Activated CD4-positive, alpha-beta T cell treated with anti-CD3 and anti-CD28 coated beads for 4 hours (primary cell): ENCODE measurements at places on chromosomes 6 and 20.

- DNase-seq: no peak
These were observed 6.9 kb downstream of the NOTCH4 start for GRCh38 chr6:32216998-32217397.

GRCh38 chr6:73579851-73580246 lies 59.0 kb upstream of the EEF1A1 start:
- DNase-seq: no peak

DNA sequence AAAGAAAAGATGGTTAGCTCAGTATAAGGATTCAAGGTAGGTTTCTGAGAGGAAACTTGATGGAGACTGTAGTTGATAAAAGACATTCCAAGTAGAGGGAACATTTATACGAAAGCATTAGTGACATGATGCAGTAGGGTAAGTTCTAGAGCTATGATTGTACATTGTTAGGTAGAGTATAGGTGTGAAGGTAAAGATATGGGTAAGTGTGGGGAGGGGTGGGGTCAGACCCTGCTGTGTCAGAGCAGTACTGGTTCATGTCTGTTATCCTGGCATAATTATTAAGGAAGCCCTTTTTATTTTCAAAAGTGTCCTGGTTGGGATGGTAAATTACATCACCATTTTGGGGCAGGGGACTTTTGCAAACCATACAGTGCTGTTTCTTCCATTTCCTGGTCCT lies 635.8 kb downstream of the COL12A1 start:
- no peak for DNase-seq

GRCh38 chr6:86016567-86016966 lies 373.9 kb upstream of the SYNCRIP start:
- no peak for DNase-seq

GRCh38 chr6:2632976-2633584 lies 117.6 kb downstream of the MYLK4 start:
- no peak for DNase-seq

GRCh38 chr6:121590916-121591315 lies 155.5 kb downstream of the GJA1 start:
- no peak for DNase-seq

DNA sequence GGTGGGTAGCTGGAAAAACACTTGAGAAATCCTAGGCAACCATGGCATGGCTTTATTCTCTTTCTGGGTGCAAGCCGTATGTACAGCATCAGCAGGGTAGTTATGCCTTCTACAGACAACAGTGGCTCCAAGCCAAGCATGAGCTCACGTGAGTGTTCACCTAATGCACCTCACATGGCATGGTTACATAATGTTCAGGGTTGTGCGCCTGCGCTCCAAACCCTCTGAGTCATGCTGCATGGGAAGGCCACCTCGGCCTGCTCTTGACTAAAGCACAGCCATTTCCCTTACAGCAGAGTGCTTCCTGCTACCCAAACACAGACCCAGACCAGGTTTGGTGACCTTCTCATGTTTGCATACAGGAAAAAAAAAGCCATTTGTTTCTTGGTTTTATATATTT lies 96.2 kb downstream of the VIP start:
- DNase-seq: no peak

DNA sequence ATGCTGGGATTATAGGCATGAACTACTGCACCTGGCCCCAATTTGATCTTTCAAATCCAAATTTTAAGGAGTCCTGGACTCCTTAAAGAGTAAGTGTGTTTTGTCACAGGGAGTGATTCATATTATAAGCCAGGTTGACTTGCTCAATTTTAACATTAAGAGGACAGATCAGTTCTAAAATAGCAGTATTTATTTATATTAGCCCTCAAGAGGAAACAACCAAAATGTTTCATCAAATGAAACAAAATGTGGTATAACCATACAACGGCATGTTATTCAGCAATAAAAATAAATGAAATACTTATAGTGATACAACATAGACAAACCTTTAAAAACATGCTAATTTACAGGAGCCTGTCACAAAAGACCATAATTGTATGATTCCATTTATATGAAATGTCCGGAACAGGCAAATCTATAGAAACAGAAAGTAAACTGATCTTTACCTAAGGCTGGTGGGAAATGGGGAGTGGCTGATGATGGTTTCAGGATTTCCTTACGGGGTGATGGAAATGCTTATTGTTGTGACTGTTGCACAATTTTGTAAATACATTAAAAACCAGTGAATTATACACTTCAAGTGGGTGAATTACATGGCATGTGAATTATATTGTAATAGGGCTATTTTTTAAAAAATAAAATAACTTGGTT lies 637.4 kb downstream of the MMUT start:
- no peak for DNase-seq

DNA sequence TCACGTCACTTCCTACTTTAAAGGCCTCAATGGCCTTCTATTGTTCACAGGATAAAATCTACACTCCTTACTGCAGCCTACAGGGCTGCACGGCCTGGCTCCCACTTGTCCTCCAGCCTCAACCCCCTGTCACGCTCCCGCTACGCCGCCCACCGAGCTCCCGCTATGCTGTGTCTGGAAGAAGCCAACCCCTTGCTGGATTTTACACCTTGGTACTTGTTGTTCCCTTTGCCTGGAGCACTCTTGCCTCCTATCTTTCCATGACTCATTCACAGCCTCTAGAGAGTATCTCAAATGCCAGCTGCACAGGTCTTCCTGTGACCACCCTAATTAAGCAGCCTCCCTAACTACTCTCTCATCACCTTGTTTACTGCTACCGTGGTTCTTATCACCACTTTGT lies 259.9 kb downstream of the PRKN start:
- DNase-seq: no peak

GRCh38 chr6:70537266-70537665 lies 29.5 kb upstream of the SDHAF4 start:
- DNase-seq: no peak

GRCh38 chr6:21426841-21427490 lies 166.6 kb upstream of the SOX4 start:
- DNase-seq: no peak

DNA sequence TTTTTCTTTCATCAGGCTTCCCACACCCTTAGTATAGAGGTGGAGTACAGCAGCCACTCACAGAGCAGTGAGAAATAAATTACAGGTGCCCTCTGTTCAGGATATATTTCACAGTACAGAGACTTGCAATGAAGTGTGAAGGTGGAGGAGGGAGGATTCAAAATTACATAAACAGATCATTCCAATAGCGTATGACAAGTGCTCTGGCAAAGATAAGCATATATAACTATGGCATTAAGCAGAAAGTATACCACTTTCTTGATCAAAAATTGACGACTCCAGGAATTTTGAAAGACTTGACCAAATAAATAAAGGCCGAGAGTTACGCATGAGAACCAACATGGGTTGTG lies 108.7 kb downstream of the GPX5 start:
- DNase-seq: no peak

DNA sequence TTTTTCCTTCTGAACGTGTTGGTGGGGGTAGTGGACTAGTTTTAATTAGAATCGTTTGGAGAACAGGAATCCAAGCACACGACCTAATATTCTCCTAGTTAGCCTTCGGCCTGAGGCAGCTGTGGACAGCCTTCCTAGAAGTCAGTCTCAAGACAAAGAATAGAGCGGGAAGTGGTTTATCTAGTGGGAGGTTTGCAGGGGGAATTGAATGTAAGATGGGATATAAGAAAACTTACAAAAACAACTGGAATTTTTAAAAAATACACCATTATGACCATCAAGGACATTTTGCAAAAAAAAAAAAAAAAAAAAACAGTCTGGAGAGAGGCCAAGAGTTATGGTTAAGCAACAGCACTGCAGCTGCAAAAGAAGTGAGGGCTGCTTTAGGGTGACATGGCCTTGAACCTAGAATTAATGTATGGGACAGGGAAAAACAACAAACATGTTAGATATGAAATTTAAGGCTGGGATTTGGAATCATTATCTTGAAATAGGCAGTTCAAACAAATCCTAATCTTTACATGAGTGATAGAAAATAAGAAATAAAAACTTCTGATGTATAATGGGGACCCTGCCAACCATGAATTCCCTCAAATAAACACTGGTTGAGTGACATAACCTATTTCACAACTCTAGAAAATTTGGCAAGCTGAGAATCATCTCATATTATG lies 40.2 kb downstream of the PLAGL1 start:
- no peak for DNase-seq

- no peak for DNase-seq
These were observed 830.4 kb downstream of the GRIK2 start for GRCh38 chr6:102223942-102224341.

DNA sequence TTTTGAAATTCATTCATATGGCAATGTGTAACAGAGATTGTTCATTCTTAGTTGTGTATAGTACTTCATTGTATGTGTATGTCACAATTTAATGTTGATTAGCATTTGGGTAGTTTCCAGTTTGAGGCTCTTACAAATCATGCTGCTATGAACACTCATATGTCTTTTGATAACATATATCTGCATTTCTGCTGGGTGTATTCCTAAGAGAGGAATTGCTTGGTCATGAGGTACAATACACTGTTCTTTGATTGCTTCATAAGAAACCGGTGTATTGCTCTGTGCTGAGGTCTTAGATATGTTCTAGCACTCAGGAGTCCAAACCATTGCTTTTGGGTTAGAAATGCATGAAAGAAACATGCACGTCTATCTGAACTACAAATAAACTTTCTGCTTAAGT lies 492.9 kb upstream of the JAG1 start:
- DNase-seq: no peak

DNA sequence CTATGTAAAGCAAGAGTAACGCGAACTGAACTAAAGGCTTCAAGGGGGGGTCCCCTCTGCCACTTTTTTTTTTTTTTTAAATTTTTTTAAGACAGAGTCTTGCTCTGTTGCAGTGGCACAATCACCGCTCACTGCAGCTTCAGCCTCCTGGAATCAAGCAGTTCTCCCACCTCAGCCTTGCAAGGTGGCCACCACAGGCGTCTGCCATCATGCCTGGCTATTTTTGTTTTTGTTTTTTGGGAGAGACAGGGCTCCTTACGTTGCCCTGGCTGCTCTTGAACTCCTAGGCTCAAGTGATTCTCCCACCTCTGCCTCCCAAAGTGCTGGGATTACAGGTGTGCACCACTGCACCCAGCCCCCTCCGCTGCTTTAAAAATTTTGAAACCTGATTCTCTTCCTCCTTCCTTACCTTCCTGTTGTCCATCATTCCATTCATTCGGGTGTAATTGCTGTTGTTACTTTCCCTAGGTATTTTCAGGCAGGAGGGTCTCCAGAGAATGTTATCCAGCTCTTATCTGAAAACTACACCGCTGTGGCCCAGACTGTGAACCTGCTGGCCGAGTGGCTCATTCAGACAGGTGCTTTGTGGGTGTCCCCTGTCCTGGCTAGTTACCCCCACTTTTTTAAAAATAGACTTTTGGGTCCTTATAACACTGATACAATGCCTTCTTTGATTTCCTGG lies 5.4 kb downstream of the NELFCD start:
- no peak for DNase-seq

DNA sequence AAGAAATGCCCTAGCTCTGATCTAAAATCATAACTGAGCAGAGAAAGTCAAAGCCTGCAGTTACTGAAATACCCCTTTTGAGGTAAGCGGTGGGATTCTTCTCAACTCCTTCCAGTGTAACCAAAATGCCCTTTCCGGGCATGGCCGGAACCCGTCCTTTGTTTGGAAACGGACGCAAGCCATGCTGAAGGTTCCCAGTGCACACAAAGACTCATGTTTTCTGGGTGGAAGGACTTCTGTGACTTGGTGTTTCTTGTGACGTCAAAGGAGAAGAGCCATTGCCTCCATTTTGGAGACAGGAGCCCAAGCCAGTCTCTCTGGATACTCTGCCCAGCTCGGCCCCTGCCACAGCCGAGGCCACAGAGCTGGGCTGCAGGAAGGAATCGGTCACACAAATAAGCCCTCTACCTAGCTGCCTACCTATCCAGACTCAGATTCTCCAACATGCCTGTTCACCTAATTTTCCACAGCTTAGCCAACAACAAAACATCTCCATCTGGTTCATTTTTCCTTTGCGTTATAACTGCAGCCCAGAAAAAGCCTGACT lies 182.8 kb downstream of the TBXT start:
- no peak for DNase-seq

DNA sequence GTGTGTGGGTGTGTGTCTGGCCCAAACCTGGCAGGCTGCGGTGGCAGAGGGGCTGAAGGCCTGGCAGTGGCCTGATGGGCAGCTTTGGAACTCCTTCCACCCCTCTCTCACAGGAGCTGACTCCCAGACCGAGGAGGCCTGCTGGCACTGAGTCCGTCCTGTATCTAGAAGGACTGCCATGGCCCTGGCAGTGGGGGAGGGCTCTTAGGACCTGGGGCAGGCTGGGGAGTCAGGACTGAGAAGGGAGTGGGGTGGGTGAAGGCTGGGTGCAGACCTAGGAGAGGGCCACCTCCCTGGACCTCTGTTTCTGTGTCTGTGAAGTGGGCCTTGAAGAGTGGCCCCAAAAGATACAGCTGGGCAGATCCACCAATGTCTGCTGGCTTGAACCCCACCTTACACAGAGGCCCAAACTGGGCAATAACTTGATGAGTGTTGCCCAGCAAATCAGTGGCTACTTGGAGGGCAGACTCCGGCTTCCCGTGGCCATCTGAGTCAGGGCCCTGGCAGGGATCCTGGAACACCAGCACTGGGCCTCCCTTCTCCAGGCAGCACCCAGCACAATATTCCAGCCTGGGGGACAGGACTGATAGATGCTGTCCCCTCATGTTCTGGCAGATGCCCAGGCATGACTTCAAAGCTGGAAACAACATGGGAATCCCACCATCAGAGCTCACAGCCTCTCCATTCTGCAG lies 46.7 kb upstream of the BLCAP start:
- DNase-seq: no peak

DNA sequence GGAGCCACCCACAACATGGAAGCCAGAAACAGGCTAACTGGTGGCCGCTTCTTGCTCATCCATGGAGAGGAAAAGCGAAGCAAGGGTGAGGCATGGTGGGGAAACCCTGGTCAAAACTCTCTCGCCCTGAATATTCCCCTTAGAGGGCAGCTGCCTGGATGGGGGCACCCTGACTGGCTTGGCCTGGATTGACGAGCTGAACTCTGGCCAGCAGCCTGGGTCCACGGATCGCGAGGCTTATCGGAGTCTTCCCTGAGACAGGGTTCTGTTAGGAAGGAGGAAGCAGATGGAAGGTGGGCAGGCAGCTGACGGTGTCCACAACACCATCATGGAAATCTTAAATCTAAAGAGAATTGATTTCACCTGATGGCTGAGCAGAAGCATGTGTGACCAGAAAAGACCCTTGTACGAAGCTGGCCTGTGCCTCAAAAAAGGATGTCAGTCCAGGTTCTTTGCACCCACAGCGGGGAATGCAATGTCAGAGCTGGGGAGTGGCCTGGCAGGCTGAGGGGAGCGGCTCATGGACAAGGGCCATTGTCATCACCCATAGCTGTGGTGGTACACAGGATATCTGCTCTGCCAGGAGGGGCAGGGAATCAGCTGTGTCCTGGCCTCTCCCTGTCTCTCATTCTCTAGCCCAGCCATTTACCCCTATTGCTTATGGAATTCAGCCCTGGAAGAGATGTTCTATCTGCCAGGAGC lies 109.4 kb upstream of the SNX9 start:
- DNase-seq: no peak

DNA sequence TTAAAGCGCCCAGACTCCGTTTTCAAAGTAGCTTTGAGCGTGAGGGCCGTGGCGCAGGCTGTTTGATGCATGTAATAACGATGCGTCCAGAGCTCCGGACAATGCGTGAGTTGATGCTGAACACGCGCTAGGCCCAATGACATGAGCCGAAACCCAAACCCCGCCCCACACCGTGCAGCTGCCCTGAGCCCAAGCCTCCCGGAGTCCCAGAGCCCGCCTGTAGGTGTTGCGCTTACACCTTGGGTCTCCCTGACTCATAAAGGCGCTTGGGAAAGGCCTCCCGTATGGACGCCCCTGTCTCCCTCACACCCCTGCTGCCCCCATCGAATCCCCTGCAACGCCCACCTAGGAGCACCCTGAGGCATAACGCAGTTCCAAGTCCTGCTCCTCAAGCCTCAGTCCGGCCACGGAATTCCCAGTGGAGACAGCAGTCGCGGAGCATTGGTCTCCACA lies 87.6 kb downstream of the ERMARD start:
- DNase-seq: no peak
